ENCODE measurements at places on chromosomes 16 and 17.
A peak's percentile ranks its signal among the peaks of the same experiment; 100 is the strongest.

GRCh38 chr17:58181796-58182195, 10.7 kb upstream of the EPX start:
- DNase-seq, result no peak

DNA sequence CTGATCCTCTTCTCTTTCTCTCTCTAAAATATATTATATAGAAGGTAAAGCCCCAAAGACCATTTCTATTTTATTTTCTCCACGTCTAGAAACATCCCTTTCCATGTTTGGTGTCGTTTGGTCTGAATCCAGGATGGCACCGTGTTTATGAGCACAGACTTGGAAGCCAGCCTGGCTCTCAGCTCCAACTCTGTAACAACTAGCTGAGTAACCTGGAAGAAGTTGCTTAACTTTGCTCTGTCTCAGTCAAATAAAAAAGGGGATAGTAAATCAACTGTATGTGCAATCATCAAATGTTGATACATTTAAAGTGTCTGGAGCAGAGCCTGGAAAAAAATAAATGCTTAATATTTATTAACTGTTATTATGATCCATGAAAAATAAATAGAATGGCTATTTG, 249.8 kb upstream of the MAF start:
- DNase-seq, result no peak

GRCh38 chr17:58956997-58957724, 149.5 kb downstream of the TRIM37 start:
- peak; percentile 53 for DNase-seq

- no peak for DNase-seq
Observed at GRCh38 chr17:77697480-77698400, 260.8 kb upstream of the TNRC6C start.

- no peak for DNase-seq
Observed at GRCh38 chr17:78823282-78824046, 17.1 kb downstream of the USP36 start.

DNA sequence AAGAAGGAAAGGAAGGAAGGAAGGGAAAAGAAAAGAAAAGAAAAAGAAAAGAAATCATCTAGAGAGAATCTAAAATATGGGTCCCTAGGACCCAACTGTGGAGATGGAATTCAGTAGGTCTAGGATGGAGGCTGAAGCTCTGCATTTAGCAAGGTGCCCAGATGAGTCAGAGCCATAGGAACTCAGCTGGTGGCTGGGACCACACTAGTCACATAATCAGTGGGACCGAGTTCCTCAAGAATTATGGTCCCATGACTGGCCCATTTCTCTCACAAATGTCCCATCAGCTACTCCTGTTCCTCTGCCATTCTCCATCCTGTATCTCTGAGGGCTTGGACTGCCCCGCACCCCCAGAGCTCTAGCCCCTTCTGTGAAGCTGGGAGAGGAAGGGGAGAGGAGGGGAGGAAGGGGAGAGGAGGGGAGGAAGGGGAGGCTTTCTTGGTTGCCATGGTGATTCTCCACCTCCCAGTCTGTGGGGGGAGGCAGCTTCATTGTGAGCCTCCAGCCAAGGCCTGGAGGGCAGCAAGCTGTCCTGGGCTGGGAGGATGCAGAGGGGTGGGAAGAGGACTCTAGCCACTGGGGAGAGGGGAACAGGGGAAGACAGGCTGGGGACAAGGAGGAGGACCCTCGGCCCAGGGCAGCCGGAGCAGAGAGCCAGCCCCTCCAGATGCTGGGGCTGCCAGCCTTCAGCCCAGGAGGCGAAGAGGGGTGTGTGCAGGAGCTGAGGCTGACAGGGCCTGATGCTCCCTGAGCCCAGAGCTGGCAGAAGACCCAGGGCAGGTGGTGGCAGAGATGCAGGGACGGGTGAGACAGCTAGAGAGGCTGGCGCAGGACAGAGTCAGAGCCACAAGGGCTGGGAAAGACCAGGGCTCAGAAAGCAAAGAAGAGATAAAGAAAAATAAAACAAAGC, 37.8 kb upstream of the LHX1 start:
- DNase-seq, result peak; percentile 21

- DNase-seq, result peak; percentile 91
Observed at GRCh38 chr17:34275881-34276280, 5.9 kb downstream of the CCL7 start.

DNA sequence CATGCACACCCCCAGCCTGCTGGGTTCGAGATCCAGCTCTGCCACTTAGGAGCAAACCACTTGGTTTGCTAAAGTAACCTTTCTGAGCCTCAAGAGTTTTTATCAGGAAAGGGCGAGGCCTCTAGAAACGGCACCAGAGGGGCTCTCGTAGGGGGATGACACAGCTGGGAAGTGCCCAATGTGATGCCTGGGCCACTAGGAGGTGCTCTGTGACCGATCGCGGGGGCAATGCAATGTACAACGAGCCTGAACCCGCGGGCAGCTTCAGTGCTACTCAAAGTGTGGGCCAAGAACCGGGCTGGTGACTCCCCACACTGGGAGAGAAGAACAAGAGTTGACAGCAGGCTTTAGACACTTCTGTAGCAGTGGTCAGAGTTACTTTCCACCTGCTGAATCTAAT, 9.4 kb downstream of the C16orf89 start:
- DNase-seq, result peak; percentile 24

- DNase-seq, result no peak
Observed at GRCh38 chr16:26102369-26102768, 410.6 kb downstream of the HS3ST4 start.

DNA sequence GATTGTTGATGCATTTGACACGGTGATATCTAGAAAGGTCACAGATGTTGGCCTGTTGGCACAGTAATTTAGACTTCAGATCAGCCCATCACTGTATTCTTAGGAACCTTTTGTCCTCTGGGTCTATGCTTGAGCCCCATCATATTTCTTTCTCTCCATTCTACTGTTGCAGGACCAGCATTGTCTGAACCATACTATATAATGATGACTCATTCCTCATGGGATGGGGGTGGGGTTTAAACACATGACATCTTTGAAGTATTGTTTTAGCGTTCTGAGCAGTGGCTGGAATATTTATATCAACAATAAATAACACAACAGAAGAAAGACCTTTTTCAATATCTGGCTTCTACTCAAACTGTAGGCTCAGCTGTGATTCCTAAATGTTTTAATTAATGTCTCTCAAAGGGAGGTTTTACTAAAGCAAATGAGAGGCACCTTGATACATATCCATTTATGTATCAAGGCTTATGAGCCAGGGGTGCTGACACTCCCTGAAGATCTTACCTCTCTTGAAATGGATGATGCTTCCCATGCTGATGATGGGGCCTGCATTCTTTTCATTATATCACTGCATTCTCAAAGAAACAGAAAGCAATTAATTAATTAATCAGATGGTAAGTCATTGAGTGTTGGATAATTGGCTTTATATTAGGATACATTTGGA, 379.0 kb upstream of the GOT2 start:
- no peak for DNase-seq

GRCh38 chr17:27466376-27466742, 10.1 kb downstream of the KSR1 start:
- DNase-seq, result no peak

- DNase-seq, result no peak
Observed at GRCh38 chr17:2028737-2029136, 1.2 kb upstream of the DPH1 start.

GRCh38 chr17:9850151-9850550, 24.4 kb downstream of the GLP2R start:
- no peak for DNase-seq

- no peak for DNase-seq
Observed at GRCh38 chr17:38914741-38915638, 10.4 kb upstream of the LASP1NB start.

- DNase-seq, result no peak
Observed at GRCh38 chr17:74119965-74120364, 83.5 kb upstream of the RPL38 start.

DNA sequence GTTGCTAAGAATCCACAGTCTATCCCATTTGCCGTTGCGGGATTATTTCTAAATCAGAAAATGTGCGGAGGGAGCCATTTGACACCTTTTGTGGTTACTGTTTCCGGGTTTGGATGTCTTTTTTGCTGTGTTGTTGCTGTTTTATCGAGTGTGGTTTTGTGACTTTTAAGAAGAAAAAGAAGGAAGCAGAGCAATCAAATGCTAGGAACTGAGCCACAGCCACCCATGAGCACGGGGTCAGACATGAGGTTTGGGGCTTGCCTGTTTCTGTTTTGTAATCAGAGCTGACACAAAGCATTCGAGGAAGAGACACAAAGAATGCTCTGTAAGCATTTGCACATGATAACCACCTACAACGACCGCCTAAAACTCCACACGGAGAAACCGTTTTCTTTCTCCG, 53.1 kb upstream of the CHMP6 start:
- DNase-seq, result no peak

GRCh38 chr17:73471924-73472323, 160.1 kb upstream of the CDC42EP4 start:
- DNase-seq, result no peak

GRCh38 chr16:57166951-57167350, 18.9 kb downstream of the PSME3IP1 start:
- DNase-seq, result no peak

DNA sequence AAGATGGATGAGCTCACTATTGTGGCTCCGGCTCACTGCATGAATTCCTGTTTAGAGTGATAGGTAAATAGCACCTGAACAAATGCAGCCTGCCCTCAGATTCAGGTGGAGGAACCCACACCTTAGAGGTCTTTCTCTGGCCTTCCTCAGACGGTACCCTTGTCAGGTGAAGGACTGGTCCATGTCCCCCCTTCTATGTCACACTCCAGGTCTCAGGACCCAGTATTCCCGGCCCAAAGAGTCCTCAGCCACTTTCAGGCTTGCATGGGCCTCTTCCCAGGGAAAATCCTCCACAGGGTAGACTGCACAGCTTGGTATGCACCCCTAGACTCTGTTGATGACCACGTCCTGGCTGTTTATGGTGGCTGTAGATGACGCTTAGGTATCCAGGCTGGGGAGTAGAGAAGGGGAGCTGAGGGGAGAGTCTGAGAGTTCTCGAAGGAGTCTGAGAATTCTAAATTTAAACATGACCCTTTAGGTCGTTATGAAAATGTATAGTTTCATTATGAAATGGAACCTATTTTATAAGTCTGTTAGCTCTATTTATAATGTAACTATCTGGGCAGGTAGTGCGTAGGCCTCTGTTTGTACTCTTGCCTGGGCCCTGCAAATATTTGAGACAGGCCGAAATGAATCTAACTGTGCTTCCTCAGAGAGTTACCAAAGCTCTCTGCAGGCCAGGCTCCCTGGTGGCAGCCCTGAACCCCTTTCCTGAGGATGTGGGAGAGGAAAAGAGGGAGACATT, 32.5 kb upstream of the CCR7 start:
- no peak for DNase-seq

DNA sequence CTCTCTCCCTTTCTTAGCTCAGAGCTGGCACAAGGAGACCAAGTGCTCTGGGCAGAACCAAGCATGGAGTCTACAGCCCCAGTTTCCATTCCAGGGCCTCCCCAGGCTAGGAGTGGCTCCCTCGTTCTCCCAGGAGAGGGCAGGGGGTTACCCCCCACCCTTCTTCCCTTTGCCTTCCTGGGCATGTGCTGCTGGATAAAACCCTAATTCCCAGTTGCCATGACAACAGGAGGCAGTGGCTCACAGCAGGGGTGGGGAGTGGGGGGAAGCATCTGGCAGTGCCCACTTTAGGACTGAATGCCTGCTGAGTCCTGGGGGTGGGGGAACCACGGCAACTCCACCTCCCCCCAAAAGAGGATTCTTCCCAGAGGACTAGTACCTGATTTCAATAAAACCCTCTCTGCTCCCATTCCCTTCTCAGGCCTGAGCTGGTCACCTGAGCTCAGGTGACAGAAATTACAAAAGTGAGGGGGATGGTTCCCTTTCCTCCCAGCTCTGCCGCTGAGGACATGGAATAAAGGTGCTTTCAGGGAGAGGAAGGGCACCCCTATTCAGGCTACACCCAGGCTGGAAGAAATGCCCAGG, 1.8 kb downstream of the MPP2 start:
- DNase-seq, result no peak

DNA sequence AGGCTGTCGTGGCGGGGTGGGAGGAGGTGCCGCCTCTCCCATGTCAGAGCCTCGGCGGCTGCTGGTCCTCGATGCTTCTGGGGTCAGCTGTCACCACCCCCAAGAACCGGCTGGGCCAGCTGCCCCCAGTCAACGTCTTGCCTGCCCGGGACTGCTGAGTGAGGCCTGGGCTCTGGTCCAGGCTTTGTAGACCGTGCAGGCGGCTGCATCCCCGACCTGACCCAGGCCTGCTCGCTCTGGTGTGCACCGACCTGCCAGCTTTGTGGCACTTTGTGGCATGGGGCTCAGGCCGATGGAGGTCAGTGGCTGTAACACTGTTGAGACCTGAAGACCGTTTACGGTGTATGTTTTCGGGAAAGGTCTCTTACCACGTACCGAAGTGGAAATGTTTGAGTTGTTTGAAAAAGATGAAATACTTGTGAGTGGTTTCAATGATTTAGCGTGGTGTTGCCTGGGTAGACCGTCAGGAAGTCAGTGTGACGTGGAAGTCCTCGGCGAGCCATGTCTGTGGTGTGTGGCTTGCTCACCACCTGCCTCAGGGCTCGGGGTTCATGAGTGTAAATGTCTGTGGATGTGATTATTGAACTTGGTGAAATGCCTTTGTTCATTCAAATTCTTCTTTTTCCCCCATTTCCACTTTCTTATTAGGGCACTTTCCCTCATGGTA, 53.2 kb upstream of the ZNF750 start:
- no peak for DNase-seq

DNA sequence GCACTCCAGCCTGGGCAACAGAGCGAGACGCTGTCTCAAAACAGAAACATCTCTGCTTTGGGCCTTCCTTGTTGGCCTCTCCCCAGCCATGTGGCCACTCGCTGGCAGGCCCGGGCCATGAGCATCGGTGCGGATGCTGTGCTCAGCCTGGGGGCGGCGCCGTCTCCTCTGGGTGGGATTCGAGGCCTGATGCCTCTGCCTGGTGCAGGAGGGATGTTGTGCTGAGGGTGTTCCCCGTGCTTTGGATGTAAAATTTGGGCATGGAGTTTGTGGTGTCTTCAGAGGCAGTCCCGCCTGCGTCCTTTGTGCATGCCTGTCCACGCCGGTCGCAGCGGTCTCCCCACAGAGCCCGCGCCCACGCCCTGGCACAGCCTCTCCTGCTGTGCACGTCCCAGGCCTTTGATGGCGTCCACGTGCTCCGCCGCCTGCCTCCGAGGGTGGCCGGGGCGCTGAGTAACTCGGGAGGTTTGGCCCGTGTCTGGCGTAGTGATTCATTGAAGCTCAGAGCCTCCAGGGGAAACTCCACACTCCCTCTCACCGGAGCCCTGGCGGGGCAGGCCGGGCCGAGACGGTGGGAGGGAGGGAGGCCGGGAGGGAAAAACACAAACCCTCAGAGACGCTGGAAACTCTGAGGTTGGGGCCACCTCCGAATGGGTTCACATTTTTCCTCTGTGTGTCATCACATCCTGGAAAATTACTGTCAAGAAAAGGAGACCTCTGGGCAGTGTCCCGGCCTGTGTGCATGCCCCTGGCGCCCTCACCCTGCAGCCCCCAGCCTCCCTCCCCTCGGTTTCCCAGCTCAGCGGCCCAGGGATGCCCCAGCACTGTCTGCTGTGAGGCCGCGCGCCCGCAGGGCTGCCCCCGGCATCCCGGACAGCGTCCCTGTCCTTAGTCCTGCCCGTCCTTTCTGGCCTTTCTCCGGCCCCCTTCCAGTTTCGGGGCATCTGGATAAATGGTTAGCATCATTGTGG, 19.0 kb downstream of the CENPX start:
- peak; percentile 98 for DNase-seq

- no peak for DNase-seq
Observed at GRCh38 chr17:77546772-77547241, 406.0 kb downstream of the SEC14L1 start.

GRCh38 chr17:68570526-68570925, 30.6 kb downstream of the FAM20A start:
- DNase-seq, result no peak
